ENCODE measurements at places on chromosomes 2 and 18.
A peak's percentile ranks its signal among the peaks of the same experiment; 100 is the strongest.

- no peak for DNase-seq
Observed at GRCh38 chr2:159916511-159916910, 118.5 kb upstream of the CD302 start.

DNA sequence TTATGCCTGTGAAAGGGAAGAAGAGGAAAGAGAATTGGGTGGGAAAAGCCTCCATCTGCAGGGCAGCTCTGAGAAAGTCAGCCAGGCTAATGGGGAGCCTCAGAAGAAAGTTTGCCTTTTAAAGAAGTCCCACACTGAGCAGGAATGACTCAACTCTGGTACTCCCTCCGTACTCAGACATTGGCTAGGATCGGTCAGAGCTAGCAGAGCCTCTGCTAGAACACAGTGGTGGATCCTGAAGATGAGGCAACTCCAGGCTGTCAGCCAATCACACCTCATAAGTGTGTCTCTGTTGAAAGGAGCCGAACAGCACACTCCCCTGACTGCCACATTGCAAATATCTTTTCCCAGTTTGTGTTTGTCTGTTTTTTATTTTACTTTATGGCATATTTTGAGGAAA, 96.9 kb downstream of the HNRNPLL start:
- DNase-seq, result no peak

GRCh38 chr2:215929602-215930335, 83.6 kb downstream of the MREG start:
- DNase-seq, result no peak

DNA sequence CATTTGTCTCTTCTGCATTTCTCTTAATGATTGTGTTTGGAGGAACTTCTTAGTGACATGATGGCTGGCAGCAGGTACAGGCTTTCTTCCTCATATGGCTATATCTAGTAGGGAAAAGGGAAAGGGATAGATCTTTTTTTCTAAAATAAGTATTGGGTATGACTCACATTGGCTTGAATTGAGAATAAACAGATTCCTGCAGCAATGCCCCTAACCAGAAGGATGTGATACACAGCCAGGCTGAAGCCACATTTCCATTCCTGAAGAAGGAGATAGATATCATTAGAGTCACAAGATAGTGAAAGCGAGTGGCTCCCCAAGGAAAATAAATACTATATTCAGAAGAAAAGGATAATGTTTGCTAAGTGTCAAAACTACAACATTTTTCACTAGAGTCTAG, 61.1 kb downstream of the VWC2L start:
- DNase-seq, result no peak

- no peak for DNase-seq
Observed at GRCh38 chr2:32264422-32265105, at the start of gene NLRC4. NLRC4 (minus strand) TSS chr2:32264886; CDS start chr2:32256775, 8,111 bp downstream.

- DNase-seq, result no peak
Observed at GRCh38 chr2:108833219-108833618, 46.6 kb downstream of the CCDC138 start.

GRCh38 chr2:161990741-161991140, 83.3 kb downstream of the DPP4 start:
- peak; percentile 93 for DNase-seq

- no peak for DNase-seq
Observed at GRCh38 chr2:179613701-179614100, 247.7 kb downstream of the ZNF385B start.

- DNase-seq, result no peak
Observed at GRCh38 chr2:27856386-27856785, 33.8 kb downstream of the RBKS start.

- no peak for DNase-seq
Observed at GRCh38 chr2:149221898-149222297, 108.5 kb upstream of the LYPD6 start.

DNA sequence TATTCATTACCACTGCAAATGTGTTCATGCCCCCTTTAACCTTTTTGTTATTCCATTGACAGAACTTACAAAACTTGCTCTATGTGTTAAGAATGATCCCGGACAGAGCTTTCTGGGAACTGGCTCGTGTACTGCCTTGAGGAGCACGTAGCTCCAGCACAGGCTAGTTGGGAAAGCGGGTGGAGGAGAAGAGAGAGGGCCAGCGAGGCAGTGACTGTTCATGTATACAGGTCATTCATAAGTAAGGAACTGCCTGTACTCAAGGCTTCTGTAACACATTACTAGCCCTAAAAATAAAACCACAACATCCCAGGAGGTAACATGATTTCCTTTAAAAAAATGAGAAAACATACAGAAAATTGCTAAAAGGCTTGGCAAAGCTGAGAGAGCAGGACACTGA, 109.0 kb downstream of the STK39 start:
- no peak for DNase-seq

DNA sequence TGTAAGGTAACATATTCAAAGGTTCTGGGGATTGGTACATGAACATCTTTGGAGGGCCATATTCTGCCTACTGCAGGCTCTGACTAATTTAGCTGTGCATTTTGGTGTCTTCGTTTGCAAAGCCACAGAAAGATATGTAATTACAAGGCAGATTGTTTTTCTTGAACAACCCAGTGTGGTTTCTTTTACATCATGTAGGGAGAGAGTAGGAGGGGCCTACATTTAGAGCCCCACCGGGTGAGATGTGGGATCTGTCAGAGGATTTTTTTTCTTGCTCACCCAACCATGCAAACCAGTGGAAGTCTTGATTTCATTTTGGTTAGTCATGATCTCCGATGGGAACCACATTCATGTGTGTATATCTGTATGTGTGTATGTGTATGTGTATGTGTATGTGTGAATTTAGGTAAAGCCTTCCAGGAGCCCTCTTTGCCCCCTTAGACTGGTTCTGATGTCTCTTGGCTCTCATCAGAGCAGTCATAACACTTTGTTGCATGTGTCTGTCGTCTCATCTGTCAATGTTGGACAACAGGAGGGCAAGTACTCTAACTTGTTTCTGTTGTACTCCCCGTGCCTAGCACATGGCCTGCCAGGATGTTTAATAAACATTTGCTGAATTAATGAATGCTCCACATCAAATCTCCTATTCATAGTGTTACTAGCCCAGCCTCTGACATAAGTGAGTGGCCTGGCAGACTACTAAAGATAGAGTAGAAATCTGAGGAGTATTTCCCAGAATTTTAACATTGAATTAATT, 239.9 kb downstream of the MTX2 start:
- peak; percentile 89 for DNase-seq

GRCh38 chr2:160289831-160290230, 89.8 kb upstream of the ITGB6 start:
- DNase-seq, result no peak

GRCh38 chr2:98155716-98156115, 68.7 kb downstream of the VWA3B start:
- no peak for DNase-seq

- DNase-seq, result no peak
Observed at GRCh38 chr2:33326100-33326499, 150.3 kb upstream of the RASGRP3 start.

DNA sequence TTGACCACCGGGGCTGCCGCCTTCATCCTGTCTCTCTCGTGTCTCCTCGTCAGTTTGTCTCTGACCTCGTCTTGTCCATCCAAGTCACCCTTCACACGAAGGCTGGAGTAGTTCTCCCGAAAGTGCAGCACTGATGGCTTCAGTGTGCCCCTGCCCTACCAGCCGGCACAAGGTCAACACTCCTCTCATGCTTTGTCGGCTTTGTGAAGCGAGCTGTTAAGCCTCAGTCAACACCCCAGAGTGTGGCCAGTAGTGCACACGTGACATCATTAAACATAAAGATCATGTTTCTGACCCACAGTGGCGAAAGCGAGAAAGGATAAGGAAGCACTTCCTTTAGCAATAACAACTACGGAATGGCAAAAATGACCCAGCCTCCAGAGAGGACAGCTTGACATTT, 23.2 kb downstream of the ACKR3 start:
- no peak for DNase-seq

- DNase-seq, result no peak
Observed at GRCh38 chr2:159553727-159554126, 62.6 kb downstream of the BAZ2B start.

Measured in kidney epithelial cell (primary cell).